Inflammatory macrophage treated with lipopolysaccharide for 1 hour (primary cell): ENCODE measurements at places on chromosomes 1 and 21.
A peak's percentile ranks its signal among the peaks of the same experiment; 100 is the strongest.

GRCh38 chr1:6275826-6276782 lies 15.2 kb upstream of the GPR153 start:
- no peak for DNase-seq

DNA sequence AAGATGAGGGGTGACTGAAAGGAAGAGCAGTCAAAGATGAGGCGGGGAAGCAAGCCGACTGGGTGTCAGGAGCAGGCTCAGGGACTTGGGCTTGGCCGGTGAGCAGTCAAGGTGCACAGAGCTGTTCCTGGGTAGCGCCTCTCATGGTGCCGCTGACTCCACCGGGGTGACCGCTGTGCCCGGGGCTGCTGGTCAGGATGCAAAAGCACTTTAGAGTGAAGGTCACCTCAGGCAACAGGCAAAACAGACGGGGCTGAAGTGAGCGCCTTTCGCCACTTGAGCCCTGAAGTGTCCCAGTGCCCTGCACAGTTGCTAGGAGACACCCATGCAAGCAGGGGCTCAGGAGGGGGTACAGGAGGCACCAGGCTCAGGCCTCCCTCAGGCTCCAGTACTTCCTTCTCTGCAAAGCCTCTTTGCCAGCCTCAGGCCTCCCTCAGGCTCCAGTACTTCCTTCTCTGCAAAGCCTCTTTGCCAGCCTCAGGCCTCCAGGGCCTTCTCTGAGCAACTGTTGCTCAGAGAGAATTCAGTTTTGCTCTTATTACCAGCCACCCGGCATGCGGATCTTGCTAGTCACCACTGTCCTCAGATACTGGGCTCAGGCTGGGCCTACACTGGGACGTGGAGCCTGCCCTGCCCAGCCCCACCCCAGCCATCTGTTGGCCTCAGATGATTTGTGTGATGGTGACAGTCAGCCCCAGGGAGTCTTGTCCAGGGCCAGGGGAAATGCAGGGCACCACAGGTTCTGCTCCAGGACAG lies 99.7 kb upstream of the IRF2BP2 start:
- DNase-seq, result no peak

- DNase-seq, result no peak
These were observed 71.0 kb downstream of the TRIM11 start for GRCh38 chr1:228335406-228336307.

- DNase-seq, result peak; percentile 66
These were observed 69.0 kb upstream of the GOLT1A start for GRCh38 chr1:204282761-204283221.

- DNase-seq, result peak; percentile 23
These were observed 50.2 kb downstream of the KCNN3 start for GRCh38 chr1:154819628-154820590.

DNA sequence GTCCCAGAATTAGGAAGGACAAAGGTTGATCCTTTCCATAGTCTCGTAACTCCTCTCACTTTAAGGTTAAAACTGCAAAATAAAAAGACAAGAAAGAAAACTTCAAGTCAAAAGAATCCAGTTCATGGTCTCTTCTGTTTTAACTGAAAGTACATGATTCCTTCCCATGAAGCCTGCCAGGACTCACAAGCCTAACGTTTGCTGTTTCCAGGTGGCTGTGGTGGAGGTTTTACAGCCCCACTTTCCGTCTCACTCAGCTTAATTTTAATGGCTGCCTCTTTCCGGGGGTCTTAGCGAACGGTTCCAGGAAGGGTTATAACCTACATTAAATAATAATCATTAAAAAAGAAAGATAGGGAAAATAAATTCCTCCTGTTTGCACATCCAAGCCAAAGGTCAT lies 136.8 kb upstream of the SPAG17 start:
- DNase-seq, result no peak

DNA sequence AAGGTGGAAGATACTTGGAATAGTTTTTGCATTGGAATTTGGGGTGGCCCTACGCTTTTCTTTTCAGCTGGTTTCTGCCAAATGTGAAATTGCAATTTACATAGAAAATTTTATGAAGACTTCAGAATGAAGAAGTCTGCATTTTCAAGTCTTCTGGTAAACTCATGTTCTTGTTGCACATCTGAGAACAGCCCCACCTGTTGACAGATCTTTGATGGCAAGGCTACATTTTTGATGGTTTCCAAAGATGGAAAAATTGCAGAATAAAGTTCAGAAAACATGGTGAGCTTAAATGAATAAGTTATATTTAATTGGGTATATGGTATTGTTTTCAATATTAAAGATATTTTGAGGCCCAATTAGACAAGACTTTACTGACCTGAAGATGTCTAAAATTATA lies 25.4 kb downstream of the OLFM3 start:
- DNase-seq, result no peak

DNA sequence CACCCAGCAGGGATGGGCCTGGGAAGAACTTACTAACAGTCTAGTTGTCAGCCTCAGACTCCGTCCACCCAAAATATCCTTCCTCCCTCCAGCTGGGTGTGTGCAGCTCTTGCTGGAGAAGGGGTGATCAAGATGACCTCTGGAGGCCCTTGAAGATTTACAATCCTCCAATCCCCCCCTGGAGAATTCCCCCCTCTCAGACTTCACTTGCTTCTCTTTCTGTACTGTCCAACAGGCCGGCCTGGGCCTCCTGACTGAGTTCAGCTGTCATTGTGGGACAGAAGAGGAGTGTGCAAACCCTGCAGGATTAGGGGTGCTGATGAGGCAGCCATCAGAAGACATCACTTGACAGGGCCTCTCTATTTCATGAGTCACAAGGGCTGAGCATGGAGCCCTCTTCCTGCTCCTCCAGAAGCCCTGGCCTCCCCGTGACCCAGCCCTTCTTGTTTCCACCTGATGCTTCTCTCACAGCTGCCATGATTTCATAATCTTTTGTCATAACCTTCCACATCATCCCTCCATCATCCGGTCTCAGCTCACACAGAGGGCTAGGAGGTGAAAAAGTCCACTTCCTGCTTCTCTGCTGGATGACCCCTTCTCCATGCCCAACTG lies 17.5 kb upstream of the IGFN1 start:
- DNase-seq, result no peak

- DNase-seq, result no peak
These were observed 55.5 kb downstream of the ECE1 start for GRCh38 chr1:21234779-21235178.

DNA sequence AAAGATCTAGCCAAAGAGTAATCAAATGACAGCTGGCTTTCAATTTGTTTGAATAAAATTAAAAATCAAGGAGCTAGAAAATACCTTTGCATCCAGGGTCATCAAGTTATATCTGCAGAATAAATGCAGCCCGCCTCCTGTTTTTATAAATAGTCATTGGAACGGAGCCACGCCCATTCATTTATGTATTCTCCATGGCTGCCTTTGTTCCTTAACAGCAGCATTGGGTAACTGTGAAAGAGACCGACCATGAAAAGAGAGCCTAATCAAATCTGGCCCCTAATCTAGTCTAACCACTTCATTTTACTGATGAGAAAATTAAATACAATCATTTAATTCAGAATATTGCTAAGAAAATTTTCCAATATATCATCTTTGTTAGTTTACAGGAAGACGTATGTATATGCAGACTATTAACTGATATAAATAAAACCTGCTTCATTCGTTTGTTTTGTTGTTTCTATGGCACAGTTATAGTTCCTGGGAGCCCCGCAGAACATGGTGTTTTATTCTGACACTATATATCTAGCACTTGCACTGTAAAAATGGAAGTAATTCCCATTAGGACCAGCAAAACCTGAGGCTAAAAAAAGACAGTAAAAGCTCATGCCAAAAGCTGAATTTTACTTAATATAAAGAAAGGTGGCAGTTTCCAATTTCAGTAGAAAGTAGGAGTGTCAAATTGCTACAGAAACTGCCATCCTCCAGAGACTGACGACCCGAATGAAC lies 111.8 kb upstream of the PALMD start:
- no peak for DNase-seq
